CD4-positive, alpha-beta T cell treated with Interleukin-17A for 4 hours (primary cell): ENCODE measurements at places on chromosomes 7 and 10.
A peak's percentile ranks its signal among the peaks of the same experiment; 100 is the strongest.

DNA sequence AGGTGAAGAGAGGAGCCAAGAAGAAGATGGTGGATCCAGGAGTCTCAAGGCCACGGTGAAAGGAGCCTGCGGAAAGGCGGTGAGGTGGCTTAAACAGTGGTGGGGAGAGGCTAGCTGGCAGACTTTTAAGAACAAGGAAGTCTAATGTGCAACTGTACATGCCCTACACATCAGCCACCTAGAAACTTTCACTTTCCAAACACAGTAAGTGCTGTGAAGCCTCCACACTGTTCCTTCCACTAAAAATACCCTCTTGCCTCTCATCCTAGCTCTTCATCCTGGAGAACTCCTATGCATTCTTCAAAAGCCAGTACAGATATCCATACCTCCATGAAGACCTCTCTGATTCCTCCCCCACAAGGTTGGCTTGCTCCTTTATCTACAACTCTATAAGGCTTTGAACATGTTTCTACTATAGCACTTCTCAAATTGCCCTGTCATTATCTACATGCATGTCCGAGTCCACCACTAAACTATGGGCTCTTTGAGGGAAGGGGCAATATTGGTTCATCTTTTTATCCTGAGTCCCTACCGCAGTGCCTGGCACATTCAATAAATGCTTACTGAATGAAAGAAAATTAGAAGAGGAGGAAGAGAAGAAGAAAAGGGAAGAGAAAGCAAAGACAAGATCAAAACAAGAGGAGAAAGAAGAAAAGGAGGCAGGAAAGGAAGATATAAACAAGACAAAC, 54.2 kb downstream of the DNAJC12 start:
- no peak for DNase-seq

- peak; percentile 50 for DNase-seq
These were observed 64.3 kb downstream of the RGS10 start for GRCh38 chr10:119478111-119478802.

- DNase-seq: peak; percentile 28
These were observed 149.8 kb upstream of the HDAC9 start for GRCh38 chr7:18345641-18346234.

DNA sequence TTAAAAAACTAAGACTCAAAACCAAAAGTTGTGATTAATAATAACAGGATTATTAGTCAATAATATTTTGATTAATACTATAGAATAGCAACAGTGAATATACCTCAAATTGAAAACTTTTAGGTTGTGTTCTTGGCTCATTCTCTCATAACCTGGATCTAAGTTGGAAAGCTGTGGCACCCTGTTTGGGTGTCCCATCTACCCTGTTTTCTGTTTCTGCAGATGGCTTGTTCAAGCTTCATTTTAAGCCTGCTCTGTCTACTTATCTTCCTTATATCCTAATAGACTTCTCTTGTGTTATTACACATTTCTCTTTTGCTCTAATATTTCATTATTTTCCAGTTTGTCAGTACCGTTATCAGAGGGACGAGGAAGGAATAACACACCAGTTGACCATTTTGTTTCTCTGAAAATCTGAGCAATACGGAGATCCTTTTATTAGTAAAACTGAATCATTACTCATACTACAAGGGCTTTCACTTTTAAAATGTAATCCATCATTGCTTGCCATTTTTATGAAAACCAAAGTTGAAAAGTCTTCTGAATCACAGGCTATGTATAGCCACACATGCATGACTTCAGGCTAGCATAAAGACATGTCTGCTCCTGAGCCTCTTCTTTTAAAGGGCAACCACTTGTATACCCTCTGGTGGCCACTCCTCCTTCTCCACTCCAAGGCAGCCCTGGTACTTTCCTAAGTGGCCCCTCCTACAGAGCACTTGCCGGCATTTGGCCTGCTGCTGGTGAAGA, 22.3 kb downstream of the COX15 start:
- no peak for DNase-seq

GRCh38 chr7:23721456-23721855, 11.4 kb downstream of the STK31 start:
- DNase-seq: no peak
